ENCODE measurements at places on chromosomes 6 and 20. TPM values are rescaled to one million over a fixed set of nuclear protein-coding genes. Genes with fewer than 3 reads are reported as not detected.

FRS3 gene
- 3.0 TPM for total RNA-seq

STMND1 gene
- total RNA-seq = not detected

TFAP2C gene
- total RNA-seq = 3.6 TPM

COL11A2 gene
- total RNA-seq = 0.14 TPM

BPI gene
- not detected for total RNA-seq

SH3BGRL2 gene
- total RNA-seq = 54.7 TPM

ELOVL4 gene
- not detected for total RNA-seq

CEP85L gene
- total RNA-seq = 7.9 TPM

PACSIN1 gene
- not detected for total RNA-seq

FBXO9 gene
- 70.0 TPM for total RNA-seq

NRSN1 gene
- total RNA-seq = 0.16 TPM

PRR18 gene
- total RNA-seq = not detected

HLA-DRB5 gene
- total RNA-seq = 7.8 TPM

CCN6 gene
- not detected for total RNA-seq

HCRTR2 gene
- total RNA-seq = not detected

TPD52L1 gene
- 17.8 TPM for total RNA-seq

SEMG1 gene
- not detected for total RNA-seq

TRIM31 gene
- total RNA-seq = 96.0 TPM

PPP1R10 gene
- 62.5 TPM for total RNA-seq

SCUBE3 gene
- total RNA-seq = 0.40 TPM

PLN gene
- 46.8 TPM for total RNA-seq

MCHR2 gene
- not detected for total RNA-seq

RFX6 gene
- 0.48 TPM for total RNA-seq

CAP2 gene
- total RNA-seq = 6.0 TPM

PACRG gene
- total RNA-seq = 1.2 TPM

CALHM4 gene
- total RNA-seq = not detected

MAP1LC3A gene
- total RNA-seq = 152 TPM

C6orf163 gene
- 3.0 TPM for total RNA-seq

SIRPB2 gene
- 3.7 TPM for total RNA-seq

ZNF391 gene
- total RNA-seq = 1.2 TPM

GSTA2 gene
- total RNA-seq = not detected

TIAM2 gene
- total RNA-seq = 4.2 TPM

LRFN2 gene
- 0.40 TPM for total RNA-seq

FRK gene
- total RNA-seq = 24.3 TPM

KCNB1 gene
- 2.0 TPM for total RNA-seq

LGSN gene
- total RNA-seq = not detected

SLC22A2 gene
- not detected for total RNA-seq
